ENCODE measurements at places on chromosomes 5 and 9. TPM values are rescaled to one million over a fixed set of nuclear protein-coding genes. Genes with fewer than 3 reads are reported as not detected.

DNA sequence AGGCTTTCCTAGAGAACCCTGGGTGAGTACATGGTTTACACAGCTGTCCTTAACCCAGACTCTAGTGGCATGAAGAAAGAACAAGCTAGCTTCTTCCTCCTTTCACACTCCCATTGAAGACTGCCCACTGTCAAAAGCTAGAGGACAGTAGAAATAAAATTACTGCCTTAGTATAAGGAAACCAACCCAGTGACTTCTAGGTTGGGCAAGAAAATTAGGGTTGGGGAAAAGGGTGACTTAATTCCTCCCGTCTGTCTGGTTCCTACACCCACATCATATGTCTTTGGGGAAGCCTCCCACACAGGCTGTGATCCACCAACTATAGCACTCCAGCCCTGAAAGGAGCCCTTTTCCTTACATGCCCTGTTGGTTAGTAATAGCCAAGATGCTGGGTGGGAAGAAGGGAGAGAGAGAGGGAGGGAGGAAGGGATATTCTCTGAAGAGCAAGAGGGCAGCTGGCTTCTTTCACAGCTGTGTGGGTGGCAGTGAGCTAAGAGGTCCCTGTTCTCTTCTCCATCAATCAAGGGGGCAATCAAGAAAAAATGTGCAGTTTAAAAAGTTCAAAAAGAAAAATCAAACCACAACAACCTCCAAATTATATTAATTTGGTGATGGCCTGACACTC lies 21.7 kb downstream of the HBEGF start:
- DNase-seq: no peak

DNA sequence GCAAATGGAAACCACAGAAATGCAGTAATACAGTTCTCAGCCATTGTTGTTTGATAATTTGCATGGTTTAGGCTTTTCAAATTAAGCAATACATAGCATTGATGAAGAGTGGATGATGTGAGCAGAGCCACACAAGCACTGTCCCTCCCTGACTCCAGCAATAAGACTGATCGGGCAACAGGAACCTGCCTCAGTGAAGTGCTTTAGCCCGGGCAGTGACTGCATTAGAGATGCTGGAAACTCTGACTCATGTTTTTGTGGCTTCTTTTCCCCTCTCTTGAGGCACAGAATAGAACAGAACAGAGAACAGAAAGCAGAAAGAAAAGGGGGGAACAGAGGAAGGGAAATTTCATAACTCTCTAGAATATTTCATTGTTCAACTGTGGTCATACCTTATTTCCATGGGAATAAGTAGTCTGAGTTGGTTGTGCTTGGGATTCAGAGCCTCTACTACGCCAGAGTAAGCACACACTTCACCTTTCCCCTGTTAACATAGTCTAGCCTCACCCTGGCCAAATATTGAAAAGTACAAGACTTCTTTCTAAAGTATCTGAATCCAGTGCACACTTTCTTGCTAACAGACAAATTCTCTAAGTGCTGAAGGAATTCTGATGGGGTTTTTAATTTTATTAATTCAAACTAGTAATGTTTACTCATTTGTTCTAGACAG lies 164.8 kb upstream of the VCAN start:
- DNase-seq: no peak

DNA sequence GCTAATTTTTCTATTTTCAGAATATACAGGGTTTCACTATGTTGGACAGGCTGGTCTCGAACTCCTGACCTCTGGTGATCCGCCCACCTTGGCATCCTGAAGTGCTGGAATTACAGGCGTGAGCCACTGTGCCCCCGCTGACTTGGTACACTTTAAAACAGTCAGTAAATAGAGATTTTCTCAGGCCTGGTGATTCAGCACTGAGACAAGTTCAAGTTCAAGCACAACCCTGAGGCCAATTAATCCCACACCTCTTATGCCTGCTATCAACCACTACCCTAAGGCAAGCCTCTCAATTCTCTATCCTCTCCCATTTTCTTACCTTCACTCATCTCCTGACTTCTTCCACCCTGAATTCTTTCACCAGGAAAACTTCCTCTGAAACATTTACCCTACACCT lies 18.9 kb downstream of the MUSK start:
- no peak for DNase-seq

GRCh38 chr5:150129813-150130492 lies 25.7 kb downstream of the PDGFRB start:
- peak; percentile 81 for DNase-seq

TMEM171 gene
- not detected for total RNA-seq

- DNase-seq: peak; percentile 59
Measured at GRCh38 chr5:138139781-138140090, 508 bp upstream of the NME5 start.

- DNase-seq: no peak
Measured at GRCh38 chr9:134698111-134698510, 56.5 kb downstream of the COL5A1 start.

GRCh38 chr9:13804532-13804931 lies 509.4 kb downstream of the NFIB start:
- no peak for DNase-seq

PIP5K1B gene
- total RNA-seq: not detected
